ENCODE measurements at places on chromosomes 11 and 22.

GRCh38 chr22:45223304-45224117 lies 17.2 kb downstream of the KIAA0930 start:
- no peak for DNase-seq

- DNase-seq: no peak
Observed at GRCh38 chr11:84300092-84300491, 1013.9 kb upstream of the CCDC90B start.

- no peak for DNase-seq
Observed at GRCh38 chr11:120659076-120659475, 147.5 kb downstream of the GRIK4 start.

DNA sequence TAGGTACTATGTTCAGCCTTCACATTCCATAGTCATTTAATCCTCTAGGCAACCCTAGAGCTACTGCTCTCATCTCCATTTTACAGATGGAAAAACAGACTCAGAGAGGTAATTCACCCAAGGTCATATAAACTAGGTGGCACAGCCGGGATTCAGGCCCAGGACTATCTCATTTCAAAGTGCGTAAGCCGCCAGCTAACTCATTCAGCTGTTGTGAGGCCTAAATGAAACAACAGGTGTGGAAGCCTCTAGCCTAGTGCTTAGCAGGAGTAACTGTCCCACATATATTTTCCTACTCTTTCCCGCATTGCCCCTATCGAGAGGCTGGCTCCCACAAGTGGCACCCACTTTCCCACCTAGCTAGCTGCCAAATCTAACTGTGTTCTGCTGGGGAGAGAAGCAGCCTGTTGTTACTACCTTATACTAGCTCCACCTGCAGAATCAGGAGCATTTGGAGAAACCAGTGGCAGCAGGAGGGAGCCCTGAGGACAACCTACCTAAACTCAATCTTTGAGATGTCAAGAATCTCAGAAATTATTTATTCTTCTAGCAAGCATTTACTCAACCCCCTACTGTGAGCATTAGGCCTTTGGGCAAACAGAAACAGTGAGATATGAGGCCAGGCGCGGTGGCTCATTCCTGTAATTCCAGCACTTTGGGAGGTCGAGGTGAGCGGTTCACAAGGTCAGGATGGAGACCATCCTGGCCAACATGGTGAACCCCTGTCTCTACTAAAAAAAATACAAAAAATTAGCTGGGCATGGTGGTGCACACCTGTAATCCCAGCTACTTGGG lies 20.9 kb downstream of the PRG3 start:
- DNase-seq: no peak

DNA sequence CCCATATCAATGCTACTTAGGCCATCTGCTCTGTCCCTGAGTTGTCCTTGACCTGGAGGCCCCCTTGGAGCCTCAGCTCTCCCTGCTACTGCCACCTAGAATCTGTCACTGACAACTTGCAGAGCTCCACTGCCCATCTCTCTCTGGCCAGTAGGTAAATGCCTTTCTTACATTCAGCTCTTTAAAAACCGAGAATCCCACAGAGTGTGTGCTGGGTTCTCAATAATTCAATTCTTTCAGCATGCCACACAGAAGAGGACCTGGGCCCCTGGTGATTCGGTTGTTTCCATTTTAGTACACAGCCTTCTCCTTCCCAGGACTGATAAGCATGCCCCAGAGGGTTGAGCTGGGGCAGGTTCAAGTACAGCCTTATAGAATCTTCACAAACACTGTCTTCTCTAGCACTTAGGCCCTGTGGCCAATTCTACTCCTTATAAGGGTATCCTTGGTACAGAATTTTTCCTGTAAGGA lies 22.0 kb upstream of the IPO7 start:
- no peak for DNase-seq

GRCh38 chr22:49470741-49471503 lies 356.8 kb downstream of the BRD1 start:
- DNase-seq: no peak

GRCh38 chr11:25876456-25876965 lies 455.4 kb upstream of the ANO3 start:
- DNase-seq: no peak

DNA sequence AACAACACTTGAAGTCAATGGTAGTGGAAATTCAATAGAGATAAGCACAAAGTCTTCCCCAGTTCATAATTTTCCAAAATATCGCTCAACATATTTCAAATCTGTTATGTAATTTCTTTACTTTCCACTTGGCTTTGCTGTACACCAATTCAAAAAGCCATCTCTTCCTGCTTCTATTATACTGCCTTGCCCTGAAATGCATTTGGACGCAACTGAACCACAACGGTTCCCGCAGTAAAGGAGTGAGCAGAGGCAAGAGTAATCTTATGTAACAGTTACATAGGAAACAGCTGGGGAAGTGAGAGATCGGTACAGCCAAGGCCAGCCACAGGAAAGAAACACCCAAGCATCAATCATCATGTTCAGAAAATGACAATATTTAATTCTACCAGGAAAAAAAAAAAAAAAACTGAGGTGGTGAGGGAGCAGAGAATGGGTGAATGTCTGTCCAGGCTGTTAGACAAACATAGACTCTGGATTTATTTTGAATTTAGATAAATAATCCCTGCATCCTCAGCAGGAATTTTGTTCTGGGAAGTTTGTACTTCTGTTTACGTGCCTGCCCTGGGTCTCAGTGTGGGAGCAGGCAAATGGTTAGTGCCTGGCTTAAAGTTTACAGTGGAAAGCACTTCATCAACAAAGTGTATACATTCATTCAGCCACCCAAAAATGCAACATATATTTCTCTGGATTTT lies 392.2 kb downstream of the ETS1 start:
- DNase-seq: no peak

DNA sequence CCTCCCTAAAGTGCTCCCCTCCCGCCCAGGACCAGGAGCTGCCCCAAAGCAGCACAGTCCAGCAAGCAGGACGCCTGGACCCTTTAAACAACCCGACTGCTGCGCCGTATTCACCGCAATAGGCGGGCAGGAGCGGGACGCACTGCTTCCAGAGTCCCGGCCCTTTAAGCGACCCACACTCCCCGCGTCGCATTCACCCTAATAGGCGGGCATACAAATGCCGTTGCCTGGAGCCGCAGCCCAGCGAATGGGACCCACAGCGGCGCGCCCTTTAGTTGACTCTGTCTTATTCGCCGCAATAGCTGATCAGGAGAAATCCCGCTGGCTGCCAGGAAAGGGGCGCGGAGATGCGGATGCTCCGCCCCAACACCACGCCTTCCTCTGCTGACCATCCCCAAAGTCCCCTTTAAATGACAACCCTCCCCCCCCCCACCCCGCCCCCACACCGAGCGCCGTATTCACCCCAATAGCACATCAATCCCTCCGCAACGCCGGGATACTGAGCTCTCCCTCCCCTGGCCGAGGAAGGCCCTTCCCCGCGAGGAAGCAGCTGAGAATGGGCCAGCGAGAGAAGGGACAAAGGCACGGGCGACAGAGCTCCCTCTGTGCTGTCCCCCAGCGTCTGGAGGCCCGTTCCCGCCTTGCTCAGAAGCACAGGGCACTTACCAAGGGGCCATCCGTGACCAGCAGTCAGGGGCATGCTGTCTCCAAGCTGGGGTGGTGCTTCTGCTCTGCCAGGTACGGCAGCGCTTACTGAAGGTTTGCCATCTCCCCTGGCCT lies 4.7 kb downstream of the OSBPL5 start:
- peak; percentile 92 for DNase-seq

- peak; percentile 68 for DNase-seq
Observed at GRCh38 chr11:72568861-72569260, 105.4 kb downstream of the PDE2A start.

DNA sequence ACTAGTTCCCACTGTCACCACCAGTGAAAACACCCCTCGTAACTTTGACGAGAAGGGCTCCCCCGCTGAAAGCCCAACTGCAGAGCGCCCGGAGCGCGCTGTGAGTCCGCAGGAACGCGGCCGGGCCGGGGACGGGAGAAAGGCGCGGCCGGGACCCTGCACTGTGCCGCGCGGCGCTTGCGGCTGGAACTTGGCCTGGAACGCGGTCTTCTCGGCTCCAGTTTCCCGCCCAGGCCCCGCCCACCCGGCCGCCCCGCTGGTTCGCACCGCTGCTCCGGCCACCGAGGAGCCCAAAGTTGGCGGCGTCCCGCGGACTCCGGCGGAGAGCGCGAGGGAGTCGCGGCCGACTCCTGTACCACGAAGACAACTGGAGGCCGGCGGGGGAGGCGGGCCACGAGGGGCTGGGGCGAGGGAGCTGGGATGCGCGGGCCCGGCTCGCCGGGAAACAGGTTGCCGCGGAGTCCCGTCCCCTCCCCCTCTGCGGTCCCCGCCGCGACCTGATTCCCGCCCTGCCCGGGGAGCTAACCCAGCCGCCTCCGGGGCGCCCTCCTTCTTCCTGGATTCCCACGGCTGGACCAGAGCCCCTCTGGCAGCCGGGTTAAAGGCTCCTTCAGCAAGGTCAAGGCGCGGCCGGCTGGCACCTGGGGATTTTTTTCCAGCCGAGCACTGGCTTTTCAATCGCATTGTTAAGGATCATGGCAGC lies 3.4 kb downstream of the TENM4 start:
- DNase-seq: peak; percentile 49

DNA sequence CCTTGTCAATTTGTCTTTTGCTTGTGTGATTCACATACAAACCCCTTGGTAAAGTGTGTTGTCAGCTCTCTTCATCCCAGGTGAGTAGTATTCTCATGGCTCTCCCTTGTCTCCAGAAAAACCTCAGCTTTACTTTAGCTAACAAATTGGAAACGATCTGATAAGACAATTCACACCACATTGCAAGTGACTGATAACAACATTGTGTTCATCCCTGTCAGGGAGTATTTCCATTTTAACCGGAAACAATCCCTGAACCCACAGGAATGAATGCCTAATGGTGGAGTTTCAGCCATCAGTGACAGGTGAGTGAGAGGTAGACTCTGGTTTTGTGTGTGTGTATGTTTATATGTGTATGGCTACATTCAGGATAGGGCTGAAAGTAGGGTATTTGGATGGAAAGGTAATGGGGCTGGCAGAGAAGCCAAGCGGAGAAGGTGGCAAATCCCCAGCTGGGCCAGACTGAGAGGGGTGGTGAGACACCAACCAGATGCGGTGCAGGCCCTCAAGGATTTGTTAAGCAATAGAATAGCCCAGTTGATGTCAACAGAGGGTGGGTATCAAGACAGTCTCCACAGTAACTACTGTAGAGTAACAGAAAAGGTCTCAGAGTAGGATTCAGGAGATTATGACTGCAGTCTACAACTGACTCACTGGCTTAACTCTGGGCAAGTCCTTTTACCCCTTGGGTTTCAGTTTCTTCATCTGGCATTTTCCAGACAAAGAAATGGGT lies 7.6 kb downstream of the LRRC51 start:
- no peak for DNase-seq

GRCh38 chr11:88179141-88179540 lies 3.9 kb upstream of the RAB38 start:
- peak; percentile 80 for DNase-seq

DNA sequence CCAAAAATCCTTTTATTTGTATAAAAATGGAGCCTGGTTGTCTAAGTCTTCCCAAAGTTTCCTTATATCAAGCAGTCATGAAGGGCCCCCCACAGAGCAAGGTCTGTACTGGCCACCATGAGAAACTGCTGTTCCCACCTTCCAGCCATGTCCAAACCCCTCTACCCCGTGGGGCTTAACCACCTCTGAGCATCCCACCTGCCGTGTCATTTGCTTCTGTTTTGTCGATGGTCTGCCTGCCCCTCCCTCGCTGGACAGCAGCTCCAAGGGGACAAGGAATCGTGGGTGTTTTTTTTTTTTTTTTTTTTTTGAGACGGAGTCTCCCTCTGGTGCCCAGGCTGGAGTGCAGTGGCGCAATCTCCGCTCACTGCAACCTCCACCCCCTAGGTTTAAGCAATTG lies 11.1 kb upstream of the ANO1 start:
- no peak for DNase-seq

DNA sequence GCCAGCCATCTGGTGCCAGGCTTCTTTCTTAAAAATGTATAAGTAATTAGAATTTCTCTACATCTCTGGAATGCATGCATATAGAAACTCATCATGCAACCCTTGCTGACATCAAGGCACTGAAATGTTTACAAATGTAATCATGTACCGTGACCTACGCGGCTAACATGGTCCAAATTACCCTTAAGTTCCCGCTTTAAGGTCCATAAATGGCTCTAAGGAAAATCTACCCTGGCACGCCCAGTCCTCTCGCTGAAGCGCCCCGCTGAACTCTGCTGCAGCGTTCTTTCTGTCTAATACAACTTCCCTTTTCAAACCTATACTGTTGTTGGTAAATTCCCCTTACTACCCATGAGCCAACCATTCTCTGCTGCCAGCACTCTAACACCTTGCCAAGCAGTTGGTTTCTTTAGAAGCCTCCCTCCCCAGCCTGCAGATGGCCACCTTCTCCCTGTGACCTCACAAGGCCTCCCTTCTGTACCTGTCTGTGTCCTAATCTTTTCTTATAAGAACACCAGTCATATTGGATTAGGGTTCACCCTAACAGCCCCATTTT lies 13.5 kb upstream of the HMOX1 start:
- no peak for DNase-seq

DNA sequence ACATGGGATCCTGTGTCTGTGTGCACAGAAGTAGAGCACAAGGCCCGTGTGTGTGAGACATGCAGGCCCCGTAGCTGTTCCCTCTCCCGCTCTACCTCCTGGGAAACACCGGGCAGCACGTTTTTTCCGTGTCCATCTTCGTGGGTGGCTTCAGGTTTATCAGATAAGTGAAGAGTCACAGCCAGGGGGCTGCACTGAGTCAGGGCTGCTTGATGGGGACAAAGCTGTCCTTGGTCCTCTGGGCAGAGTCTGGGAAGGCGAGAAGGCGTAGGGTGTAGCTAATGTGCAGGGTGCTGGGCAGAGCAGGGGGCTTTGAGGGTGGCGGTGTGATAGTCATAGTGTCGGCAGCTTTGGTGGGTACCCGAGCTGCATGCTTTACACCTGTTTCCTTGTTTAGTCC lies 23.7 kb downstream of the INCENP start:
- no peak for DNase-seq

DNA sequence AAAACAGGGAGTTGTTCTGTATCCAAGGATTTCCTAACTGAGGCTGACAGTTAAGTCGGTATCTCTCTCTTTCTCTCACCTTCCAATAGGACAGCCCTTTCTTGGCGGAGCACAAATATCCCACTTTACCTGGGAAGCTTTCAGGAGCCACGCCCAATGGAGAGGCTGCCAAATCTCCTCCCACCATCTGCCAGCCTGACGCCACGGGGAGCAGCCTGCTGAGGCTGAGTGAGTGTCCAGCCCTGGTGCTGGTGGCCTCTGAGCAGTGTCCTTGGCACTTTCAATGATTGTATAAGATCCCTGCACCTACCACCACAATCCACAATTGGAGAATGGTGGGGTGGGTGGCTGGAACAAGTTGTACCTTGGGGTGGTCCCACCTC lies 33.7 kb downstream of the CYB5R2 start:
- DNase-seq: no peak

- DNase-seq: no peak
Observed at GRCh38 chr22:33569559-33569958, 350.7 kb downstream of the LARGE1 start.

GRCh38 chr11:107538821-107539220 lies 26.7 kb downstream of the ALKBH8 start:
- no peak for DNase-seq

GRCh38 chr11:77107950-77108349 lies 5.3 kb downstream of the OMP start:
- DNase-seq: peak; percentile 96
